ENCODE measurements at places on chromosomes 1 and 21.
A peak's percentile ranks its signal among the peaks of the same experiment; 100 is the strongest.

GRCh38 chr1:77557053-77557452 is 125.4 kb downstream of the ZZZ3 start:
- no peak for DNase-seq

DNA sequence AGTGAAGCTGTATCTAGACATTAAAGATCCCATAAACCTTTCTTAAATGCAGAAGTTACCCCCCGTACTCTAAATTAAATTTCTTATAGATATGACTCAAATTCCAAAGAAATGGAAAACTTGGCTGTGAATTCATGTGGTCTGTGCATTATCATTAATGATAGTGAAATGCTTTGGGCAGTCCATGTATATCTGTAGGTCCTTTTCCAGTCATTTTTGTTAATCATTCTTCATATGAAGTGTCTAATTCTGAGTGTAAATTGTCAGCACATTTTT is 89.3 kb downstream of the RGL1 start:
- no peak for DNase-seq

GRCh38 chr21:43644609-43645008 is 14.7 kb downstream of the HSF2BP start:
- DNase-seq, result peak; percentile 85

DNA sequence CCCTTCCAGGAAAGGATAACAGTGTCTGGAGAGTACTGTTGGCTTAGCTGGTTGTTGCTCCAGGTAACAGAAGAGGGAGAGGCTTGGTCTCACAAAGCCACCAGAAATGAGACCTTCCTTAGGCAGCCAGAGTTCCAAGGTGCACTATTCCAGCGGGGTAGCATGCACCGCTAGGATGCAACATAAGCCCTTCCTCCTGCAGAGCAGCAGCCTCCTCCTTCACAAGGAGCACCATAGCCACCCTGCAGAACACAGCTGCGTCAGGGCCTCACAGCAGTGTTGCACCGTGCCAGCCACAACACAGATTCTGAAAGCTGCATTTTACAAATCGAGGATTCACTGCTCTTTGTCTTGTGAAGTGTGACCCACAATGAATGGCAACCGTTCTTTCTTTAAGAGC is 142.0 kb downstream of the CLIC6 start:
- no peak for DNase-seq

GRCh38 chr1:154743526-154744036 is 126.5 kb downstream of the KCNN3 start:
- DNase-seq, result no peak
